ENCODE measurements at places on chromosomes 3 and 15. TPM values are rescaled to one million over a fixed set of nuclear protein-coding genes. Genes with fewer than 3 reads are reported as not detected.

- DNase-seq, result no peak
Measured at GRCh38 chr15:88799341-88799740, 3.9 kb upstream of the ACAN start.

ARHGAP31 gene
- 44.0 TPM for total RNA-seq

DNA sequence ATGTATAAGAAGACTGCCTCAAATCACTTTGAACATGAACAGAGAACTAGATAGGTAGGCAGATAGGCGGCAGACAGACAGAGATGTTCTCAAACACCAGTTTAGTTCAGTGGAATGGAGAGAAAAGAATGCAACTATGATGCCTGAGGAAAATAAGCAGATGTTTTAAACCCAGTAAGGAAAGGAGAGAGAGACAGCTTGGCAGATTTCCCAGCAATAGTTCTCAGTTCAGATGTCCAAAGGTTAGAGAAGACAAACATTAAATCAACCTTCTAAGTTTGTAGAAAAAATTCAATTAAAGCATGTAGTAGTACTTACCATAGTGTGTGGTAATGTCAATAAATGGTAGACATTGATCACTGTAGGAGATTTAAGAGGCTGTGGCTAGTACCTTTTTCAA is 209.6 kb upstream of the PFN2 start:
- DNase-seq, result no peak

DNA sequence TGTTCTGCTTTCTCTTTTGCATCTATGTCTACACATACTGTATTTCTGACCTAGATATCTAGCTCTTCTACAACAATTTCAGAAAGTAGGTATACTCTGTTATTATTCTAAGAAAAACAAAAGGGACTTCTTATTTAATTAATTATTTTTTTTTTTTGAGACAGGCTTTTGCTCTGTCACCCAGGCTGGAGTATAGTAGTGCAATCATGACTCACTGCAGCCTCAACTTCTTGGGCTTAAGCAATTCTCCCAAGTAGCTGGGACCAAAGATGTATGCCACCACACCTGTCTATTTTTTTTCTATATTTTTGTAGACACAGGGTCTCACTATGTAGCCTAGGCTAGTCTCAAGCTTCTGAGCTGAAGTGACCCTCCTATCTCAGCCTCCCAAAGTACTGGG is 130.6 kb downstream of the MBNL1 start:
- DNase-seq, result no peak

CSPG4 gene
- 16.8 TPM for total RNA-seq

ZBTB20 gene
- 59.5 TPM for total RNA-seq

DNA sequence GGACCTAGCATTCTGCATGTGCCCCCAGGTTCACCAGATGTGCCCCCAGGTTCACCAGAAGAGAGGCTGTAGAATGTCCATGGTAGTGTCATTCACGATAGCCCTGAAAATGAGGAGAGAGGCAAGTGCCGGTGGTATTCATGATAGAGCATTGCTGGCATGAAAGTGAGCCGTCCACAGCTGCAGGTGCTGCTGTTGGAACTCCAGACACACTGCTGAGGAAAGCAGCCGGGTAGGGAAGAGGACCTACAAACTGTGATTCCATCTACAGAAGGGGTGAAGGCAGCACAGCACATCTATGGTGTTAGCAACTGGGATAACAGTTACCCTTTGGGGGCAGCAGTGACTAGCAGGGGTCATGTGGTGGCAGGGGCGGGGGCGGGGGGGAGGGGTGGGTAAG is 125.0 kb upstream of the PLXNA1 start:
- no peak for DNase-seq

LRRC31 gene
- not detected for total RNA-seq

GRCh38 chr3:68089572-68090011 is 435.2 kb upstream of the SUCLG2 start:
- no peak for DNase-seq

C3orf22 gene
- total RNA-seq, result not detected

BFSP2 gene
- total RNA-seq, result not detected

CNTN3 gene
- total RNA-seq, result 3.0 TPM

GRCh38 chr3:58459160-58459559 is 25.5 kb upstream of the PDHB start:
- DNase-seq, result no peak

GOLGA6L7 gene
- not detected for total RNA-seq

GRCh38 chr3:150309557-150309956 is 98.5 kb upstream of the TSC22D2 start:
- no peak for DNase-seq

GRCh38 chr3:67376416-67376815 is 278.0 kb downstream of the SUCLG2 start:
- DNase-seq, result no peak

- DNase-seq, result no peak
Measured at GRCh38 chr3:137990427-137990826, 19.5 kb upstream of the CLDN18 start.

DNA sequence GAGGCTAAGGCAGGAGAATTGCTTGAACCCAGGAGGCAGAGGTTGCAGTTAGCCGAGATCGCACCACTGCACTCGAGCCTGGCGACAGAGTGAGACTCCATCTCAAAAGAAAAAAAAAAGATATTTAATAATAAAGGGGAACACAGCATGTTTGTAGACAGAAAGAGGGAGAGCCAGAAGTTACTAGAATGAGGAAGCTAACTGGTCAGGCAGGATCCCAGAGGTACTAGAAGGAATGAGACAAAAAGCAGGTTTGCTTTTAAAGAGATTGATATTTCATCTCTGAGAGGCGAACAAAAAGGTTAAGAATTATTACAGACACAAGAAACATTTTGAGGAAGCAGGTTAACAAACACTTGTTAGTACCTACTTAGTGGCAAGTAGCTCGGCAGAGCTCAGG is 9.2 kb downstream of the CD200R1 start:
- no peak for DNase-seq

DNASE1L3 gene
- total RNA-seq, result 3.4 TPM

CIDEC gene
- total RNA-seq, result 127 TPM

RHOV gene
- total RNA-seq, result not detected

TXNRD3 gene
- 7.3 TPM for total RNA-seq

DNA sequence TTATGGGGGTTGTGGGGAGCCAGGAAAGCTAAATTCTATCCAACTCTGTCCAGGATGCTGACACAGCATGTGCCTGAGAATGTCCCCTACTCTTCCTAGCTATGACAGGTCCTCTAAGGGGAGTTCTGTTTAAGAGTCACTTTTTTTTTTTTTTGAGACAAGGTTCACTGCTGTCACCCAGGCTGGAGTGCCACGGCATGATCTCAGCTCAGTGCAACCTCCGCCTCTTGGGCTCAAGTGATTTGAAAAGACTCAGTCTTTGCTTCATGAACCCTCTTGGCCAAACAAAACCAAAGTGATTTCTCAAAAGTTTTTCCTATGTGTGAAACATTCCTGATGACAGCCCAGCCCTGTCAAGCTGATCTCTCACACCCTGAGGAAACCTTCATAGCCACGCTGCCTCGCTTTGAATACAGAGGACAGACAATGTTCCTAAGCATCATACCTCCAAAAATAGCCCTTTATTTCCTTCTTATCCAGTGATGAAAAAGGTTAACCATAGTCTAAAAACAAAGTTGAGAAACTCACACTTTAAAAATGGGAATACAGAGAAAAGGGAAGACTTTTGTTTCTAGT is 105.5 kb upstream of the PROK2 start:
- DNase-seq, result no peak

PPM1L gene
- total RNA-seq, result 39.0 TPM

DNA sequence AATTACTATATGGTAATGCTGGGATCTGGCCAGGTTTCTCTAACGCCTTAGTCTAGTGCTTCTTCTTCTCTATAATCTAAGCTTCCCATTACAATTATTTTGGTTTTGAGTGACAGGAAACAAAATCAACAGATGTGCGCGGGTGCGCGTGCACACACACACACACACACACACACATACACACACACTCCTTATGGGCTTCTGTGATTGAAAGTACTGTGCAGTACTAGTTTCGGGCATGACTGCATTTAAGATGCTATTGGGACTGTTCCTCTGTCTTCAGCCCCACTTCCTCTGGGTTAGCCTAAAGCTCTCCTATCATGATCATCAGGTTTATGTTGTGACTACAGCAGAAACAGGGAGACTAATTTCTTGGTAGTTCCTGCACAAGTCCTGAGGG is 32.2 kb downstream of the EPHB1 start:
- no peak for DNase-seq

STRIT1 gene
- not detected for total RNA-seq

DNA sequence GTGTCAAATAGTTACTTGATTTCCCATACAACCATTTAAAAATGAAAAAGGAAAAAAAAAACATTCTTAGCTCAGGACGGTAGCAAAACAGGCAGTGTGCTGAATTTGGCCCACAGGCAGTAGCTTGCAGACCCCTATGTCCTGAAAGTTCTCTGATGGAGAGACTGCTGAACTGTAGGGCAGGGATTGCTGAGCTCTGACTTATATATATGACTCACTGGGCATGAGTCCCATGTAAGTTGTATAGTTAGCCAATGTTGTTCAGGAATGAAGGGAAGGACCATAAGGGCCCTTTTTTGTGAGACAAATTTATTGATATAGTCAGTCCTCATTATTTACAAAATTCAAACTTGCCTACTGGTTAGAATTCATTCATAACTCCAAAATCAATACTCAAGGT is 36.9 kb upstream of the FRMD4B start:
- no peak for DNase-seq

GRCh38 chr3:52291508-52292181 is 4.0 kb downstream of the GLYCTK start:
- DNase-seq, result no peak

- DNase-seq, result no peak
Measured at GRCh38 chr15:55661428-55661827, 73.3 kb upstream of the PYGO1 start.

PCSK6 gene
- 20.2 TPM for total RNA-seq

DNA sequence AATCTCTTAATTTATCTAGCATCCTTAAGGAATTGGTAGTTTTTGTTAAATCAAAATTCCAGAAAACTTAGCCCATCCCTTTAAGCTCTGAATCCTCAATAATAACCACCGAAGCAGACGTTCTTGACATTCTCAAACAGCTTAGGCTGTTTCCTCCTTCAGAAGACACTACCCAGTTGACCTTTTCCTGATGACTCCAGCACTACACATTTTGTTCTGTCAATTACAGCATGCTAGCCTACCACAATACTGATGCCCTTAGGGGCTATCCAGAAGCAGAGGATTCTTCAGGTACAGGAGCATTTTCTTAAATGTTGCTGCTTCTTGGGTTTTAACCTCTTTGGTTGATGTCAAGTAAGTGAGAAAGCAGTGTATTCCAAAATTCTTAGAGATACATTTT is 33.4 kb downstream of the ETV5 start:
- no peak for DNase-seq

GRIP2 gene
- total RNA-seq, result 18.2 TPM

DNA sequence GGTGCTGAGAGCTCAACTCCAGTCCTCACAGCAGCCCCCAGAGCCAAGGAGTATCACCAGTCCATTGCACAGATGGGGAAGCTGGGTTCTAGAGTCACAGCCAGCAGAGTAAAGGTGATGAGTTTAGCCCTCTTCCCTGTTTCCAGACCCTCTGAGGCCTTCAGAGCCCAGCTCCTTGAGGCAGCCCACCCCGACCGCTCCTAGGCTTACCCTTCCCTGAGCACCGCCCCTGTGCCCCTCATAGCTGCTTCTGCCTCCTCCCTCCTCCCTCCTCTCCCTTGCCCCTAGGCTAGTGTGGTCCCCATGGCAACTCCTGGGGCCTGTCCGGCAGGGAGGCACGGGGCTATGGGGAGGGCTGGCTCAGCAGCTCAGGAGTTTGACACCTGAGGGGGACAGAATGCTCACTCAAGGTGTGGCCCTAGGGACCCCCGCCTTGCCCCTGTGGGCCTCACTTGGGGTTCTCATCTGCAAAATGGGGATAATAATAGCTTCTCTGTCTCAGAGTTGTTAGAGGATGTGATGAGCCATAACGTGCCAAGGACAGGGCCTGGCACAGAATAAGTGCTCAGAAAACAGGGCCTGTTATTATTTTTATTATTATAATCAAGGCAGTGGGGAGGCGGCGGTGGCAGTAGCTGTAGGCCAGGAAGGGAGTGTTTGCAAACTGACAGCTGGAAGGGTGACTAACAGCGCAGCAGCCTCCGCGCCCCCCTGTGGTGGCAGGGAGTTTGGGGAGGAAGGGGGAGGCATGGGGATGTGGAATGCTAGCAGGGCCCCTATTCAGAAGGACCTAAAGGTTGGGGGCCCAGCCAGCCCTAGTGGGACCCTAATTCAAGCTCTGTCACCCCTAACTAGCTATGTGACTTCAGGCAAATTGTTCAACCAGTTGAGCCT is 11.5 kb downstream of the CSK start:
- DNase-seq, result no peak

ITPKA gene
- total RNA-seq, result 0.71 TPM

BMF gene
- total RNA-seq, result 1.9 TPM

DNA sequence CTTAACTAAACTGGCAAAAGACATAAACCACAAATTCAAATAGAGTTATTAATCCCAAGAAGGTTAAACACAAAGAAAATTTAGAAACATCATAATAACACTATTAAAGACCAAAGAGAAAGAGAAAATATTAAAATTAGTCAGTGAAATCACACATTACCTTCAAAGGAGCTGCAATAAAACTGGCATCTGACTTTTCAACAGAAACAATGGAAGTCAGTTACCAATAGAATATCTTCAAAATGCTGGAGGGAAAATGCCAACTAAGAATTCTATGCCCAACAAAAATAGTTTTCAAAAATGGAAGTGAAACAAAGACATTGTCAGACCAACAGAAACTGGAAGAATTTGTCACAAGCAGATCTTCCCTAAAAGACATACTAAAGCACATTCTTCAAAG is 68.7 kb upstream of the RNF7 start:
- DNase-seq, result no peak

SLC2A2 gene
- total RNA-seq, result not detected

DNA sequence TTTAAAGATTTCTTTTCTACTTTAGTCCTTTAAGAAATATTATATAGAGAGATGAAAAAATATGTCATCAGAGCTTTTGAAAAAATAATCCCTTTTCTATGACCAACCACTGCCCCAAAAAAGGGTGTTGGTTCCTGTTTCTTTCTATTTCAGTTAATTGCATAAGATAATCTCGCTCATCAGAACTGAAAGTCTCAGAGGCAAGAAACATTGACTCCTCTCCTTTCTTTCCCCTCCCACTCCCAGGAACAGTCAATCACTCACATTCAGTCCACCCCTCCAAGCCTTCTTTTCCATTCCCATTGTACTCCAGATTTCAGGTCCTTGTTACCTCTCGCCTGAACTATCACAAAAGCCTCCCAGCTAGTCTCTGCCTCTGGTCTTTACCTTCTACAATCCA is 153.7 kb upstream of the ABI3BP start:
- no peak for DNase-seq

- DNase-seq, result no peak
Measured at GRCh38 chr15:99139276-99139675, 34.4 kb downstream of the SYNM start.

- DNase-seq, result no peak
Measured at GRCh38 chr3:48268936-48269561, 28.1 kb downstream of the ZNF589 start.

- no peak for DNase-seq
Measured at GRCh38 chr3:191985691-191986090, 524.7 kb downstream of the PYDC2 start.

All from left cardiac atrium (tissue), 4 donors.